ENCODE measurements at places on chromosomes 13 and 19.

DNA sequence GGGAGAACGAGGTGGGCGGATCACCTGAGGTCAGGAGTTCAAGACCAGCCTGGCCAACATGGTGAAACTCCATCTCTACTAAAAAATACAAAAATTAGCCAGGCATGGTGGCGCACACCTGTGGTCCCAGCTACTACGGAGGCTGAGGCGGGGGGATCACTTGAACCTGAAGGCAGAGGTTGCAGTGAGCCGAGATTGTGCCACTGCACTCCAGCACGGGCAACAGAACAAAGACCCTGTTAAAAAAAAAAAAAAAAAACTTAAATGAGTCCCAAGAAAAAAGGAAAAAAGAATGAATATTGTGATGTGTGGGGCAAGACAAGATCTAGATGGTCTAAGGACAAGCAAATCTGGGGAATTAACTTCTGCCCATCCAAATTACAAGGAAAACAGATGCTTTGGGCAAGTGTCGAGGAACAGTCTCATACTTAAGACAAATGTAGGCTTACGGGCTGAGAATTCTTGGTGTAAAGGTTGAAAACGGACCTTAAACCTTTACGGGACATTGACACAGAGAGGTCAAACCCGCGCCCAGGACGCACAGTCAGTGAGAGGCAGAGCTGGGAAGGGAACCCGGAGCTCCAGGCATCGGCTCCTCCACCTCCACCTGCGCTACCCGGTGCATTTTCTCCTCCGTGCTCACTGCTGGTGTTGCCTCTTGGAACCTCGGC is 656 bp upstream of the ZNF324 start:
- no peak for DNase-seq

DNA sequence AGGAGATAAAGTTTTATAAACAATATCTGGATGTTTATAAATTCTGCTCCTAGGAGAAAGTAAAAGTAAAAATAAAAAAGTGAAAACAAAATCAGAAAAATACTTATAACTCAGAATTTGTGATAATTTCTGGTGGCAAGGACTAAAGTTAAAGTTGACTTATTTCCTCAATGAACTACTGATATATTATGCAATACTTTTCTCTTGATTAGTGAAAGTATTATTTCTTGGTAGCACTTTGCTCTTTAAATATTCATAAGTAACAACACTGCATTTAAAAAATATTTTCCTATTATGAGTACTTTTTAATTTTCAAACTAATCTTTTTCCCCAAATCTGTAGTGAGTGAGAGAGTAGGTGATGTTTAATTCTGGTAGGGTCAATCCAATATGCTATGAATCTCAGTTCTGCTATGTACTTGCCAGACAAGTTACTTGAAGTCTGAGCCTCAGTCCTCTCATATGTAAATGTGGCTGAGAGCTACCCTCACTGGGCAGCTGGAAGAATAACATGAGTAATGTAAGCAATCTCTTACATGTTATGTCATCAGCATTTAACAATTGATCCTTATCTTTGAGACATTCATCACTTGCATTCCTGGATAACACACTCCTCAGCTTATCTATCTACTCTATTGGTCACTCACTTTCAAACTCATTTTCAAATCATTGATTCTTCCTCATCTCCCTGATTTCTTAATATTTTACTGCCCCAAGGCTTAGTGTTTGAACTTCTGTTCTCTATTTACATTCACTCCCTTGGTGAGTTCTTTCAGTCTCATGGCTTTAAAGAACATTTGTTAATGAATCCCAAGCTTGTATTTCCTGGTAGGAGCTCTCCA is 239.0 kb downstream of the RGCC start:
- no peak for DNase-seq

DNA sequence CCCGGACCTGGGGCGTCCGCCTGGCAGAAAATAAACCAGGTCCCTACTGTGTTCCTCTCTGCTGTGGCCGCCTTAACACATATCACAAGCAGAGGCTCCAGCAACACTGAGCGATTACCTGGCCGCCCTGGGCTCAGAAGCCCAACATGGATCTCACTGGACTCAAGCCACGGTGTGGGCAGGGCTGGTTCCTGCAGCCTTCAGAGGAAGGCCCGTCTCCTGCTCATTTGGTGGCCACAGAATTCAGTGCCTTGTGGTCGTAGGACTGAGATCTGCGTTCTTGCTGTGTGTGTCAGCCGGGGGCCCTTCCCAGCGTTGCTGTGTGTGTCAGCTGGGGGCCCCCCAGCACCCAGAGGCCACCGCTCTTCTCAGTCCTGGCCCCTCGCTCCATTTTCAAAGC is 30.2 kb downstream of the C2CD4C start:
- no peak for DNase-seq

- DNase-seq, result no peak
Measured at GRCh38 chr19:49098795-49099194, 13.5 kb downstream of the SNRNP70 start.

DNA sequence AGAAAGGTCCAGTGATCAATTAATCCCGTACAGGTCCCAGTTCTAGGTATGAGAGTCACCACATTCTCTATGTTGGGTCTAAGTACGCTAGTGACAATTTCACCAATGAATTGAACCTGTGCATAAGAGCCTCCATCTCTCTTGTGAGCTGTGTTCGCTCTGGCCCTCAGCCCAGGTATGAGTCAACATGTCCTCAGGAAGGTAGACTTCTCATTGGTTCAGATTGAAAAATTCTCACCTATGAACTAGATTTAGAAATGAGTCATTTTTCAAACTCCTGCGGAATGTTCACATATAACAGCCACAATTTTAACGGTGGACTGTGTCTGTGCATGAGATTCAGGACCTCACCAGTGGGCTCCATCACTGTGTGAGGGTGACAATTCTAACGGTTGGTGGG is 12.7 kb upstream of the ZNF43 start:
- no peak for DNase-seq

- DNase-seq, result no peak
Measured at GRCh38 chr13:20171364-20171763, 10.5 kb upstream of the GJA3 start.

DNA sequence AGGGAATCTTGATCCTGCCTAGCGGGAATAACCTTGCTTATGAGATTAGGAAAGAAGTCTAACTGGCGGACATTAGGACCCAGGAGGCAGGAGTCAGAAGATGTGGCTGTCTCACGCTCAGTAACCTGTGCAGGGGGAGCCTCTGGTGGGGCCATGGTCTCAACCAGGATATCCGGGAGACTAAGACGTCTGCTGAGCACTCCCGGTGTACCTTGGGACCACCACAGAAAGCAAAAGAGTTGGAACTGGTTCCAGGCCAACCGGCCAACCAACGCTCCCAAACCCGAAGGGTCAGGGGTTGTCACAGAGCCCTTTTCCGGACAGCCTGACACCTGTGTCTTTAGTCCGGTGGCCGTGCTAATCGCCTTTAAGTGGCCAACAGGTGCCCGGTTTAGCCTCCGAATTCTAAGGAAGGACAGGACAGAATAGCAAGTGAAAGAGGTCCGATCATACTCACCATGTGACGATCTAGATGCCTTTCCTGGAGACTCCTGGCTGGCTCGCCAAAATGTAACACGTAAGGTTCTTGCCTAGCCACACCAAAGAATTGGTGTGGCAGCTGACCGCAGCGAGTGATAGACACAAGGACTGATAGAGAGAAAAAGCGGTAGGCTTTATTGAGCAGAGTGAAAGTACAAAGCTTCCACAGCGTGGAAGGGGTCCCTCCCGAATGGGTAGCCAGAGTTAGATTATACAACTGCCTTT is 103.9 kb upstream of the DIAPH3 start:
- no peak for DNase-seq

DNA sequence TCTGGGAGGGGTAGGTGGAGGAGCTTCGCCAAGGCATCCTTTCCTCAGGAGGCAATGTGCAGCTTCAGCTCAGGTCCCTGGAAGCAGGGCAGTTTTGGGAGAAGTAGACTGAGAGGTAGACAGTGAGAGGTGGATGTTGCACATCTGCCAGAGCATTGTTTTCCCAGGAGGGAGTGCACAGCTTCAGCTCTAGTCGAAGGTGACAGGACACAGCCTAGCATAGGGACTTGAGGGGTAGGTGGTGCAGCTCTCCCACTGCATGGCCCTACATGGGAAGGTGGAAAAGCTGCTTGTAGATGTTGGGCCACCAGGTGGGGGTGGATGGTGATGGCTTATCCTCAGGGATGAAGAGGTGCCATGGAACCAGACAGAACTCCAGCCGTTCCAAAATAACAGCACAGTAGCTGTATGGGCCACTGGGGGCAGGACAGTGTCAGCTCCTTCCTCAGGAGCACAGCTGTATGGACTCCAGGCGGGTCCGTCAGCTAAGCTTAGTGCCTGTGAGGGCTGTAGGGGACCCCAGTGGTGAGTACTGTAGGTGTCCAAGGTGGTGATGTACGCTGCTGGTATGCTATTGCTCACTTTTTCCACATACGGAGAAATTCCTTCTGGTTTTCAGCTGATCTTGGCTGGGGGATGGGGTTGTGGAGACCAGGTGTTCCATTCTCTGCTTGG is 17.4 kb upstream of the ZNF543 start:
- DNase-seq, result no peak

DNA sequence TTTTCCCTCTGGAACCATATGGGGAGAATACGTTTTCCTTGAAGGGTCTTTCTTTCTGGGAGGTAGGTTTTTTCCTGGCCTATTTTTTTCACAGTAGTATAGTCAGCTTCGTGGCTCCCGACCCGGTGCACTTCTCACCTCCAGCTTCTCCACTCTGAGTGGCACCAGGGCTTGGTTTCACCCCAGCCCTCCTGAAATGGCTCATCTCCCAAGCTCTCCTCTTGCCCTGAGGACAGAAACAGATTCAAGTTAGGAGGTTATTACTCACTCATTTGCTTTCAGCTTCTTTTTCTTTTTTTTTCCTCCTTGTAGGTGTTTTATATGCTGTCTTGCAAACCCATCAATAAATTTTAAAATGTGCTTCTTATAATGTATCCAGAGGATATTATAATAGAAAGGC is 199.3 kb downstream of the RFC3 start:
- DNase-seq, result no peak

DNA sequence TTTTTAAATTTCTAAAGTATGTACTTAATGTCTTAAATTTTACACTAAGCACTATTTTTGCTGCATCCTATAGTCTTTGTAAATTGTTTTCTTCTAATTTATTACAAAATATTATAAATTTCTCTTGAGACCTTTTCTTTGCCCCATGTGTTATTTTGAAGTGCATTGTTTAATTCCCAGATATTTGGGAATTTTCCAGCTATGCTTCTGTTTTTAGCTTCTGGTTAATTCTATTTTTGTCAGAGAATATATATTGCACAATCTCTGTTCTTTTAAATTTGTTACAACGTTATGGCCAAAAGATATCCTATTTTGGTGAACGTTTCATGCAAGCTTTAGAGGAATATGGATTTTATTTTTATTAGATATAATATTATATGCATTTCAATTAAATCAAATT is 917.4 kb upstream of the MIR17HG start:
- no peak for DNase-seq

GRCh38 chr13:76378767-76379166 is 507.4 kb downstream of the KCTD12 start:
- no peak for DNase-seq

DNA sequence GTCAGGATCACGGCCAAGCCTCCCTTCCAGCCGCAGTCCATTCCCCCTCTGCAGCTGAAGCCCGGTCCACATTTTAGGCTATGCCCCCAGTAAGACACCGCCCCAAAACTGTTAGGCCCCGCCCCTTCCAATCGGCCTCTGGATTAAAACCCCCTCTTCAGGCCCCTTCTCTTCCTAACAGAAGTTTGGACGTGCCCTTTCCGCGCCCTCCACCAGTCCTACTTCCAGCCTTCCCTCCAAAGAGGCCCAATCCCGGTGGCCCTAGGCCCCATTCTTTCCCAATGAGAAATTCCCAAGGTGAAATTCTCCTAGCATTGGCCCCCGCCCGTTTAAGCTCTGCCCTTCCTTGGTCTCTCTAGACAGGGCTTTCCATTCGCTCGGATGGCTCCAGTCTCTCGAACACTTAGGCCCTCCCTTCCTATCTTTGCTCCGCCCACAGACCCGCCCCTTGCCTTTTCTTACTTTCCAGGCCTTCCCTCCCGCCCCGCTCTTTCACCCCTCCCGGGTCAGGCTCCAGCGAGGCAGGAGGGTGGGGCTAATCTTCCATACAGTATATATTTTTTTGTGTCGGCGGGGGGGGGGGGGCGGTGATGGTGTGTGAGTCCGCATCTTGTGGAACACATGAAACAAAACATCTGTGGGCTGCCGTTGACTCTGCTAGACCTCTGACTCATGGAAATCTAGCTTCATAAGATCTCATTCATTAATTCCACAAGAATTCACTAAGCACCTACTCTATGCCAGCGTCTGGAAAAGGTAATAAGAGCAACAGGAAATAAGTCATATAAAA is 13.6 kb downstream of the LTBP4 start:
- peak; percentile 98 for DNase-seq

DNA sequence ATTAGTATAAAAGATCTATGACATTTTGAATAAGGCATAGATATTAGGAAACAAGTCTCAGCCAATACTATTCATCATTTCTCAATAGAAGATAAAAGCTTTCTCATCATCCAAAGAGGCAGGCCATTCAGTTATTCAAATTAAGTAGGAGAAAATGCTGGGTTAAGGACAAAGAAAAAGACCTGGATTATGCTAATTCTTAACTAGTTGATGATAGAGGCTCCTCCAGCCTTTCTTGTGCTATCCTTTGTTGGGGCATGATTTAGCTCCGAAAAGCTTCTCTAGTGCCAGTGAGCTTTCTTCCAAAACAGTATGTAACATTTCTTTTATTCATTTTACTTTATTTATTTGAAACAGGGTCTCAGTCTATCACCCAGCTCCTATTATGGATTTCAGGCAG is 223.0 kb downstream of the DCLK1 start:
- no peak for DNase-seq

Data from activated CD4-positive, alpha-beta T cell treated with anti-CD3 and anti-CD28 coated beads for 24 hours (primary cell).